ENCODE measurements at places on chromosomes 1 and 21. TPM values are rescaled to one million over a fixed set of nuclear protein-coding genes. Genes with fewer than 3 reads are reported as not detected.

Gene KRTAP12-2
- polyA plus RNA-seq = not detected

Gene RXRG
- polyA plus RNA-seq = not detected

Gene TNNI3K
- 0.31 TPM for polyA plus RNA-seq

Gene OR6K3
- polyA plus RNA-seq = not detected

Gene POFUT2
- polyA plus RNA-seq = 45.5 TPM

Gene MSH4
- polyA plus RNA-seq = not detected

- no peak for DNase-seq
Observed at GRCh38 chr1:17347769-17348592, 24.0 kb upstream of the PADI6 start.

DNA sequence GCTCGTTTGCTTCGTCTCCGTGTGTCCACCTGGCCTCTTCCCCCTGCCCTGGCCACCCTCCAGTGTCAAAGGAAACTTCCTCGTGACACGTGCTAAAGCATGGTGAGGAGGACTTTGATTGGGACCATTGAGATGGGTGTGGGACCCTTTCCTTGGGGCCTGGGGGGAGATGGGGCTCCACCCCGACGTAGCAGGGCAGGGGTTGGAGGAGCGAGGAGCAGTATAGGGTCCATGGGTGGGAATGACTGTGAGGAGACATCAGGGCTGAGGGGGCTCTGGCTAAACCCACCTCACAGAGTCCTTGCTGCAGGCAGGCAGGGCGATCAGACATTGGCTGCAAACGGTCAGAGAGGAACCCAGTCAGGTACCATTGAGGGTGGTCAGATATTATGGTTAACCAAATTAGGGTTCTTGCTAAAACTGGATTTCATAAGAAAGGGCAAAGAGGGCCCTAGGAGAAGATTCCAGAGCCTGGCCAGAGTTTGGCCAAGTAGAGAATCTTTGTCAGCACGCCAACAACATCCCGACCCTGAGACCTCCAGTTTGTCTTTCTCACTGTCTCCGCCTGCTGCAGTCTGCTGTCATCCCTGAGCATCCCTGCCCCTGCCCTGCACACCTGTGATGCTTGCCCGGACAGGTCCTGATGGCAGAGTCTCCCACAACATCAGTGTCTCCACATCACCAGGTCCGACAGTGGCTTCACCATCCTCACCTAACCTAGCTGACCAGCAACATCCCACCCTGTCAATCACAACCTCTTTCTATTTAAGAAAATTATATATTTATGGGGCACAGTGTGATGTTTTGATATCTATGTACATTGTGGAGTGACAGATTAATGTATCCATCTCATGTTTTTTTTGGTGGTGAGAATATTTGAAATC lies 8.0 kb downstream of the RNF187 start:
- no peak for DNase-seq

GRCh38 chr1:6447016-6447817 lies 18.8 kb downstream of the TNFRSF25 start:
- no peak for DNase-seq

- DNase-seq = no peak
Observed at GRCh38 chr1:116374353-116375147, 1.5 kb downstream of the ATP1A1 start.

GRCh38 chr21:45306832-45307571 lies 19.3 kb upstream of the POFUT2 start:
- no peak for DNase-seq

GRCh38 chr21:45972716-45973474 lies 8.7 kb upstream of the COL6A1 start:
- peak; percentile 80 for DNase-seq

- DNase-seq = peak; percentile 85
Observed at GRCh38 chr1:28835237-28835650, 23.3 kb downstream of the OPRD1 start.

GRCh38 chr1:239493811-239494414 lies 107.5 kb downstream of the CHRM3 start:
- DNase-seq = no peak

DNA sequence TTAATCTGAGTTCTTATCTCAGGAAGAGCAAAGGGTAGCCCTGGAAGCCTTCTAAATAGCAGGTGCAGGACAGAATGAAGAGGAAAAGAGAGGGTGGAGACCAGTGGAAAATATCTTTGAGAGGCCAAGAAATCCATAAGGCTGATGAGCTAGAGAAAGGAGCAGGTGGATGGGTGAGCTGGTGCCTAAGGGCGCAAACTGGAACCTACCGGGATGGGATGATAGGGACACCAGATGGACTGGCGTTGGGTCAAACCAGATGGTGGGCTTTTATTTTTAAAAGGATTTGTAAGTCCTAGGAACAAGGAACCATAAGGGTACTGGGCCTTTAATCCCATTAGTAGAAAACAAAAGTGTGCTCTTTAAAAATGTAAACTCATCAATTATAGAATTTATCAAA lies 59.7 kb downstream of the RGL1 start:
- no peak for DNase-seq

DNA sequence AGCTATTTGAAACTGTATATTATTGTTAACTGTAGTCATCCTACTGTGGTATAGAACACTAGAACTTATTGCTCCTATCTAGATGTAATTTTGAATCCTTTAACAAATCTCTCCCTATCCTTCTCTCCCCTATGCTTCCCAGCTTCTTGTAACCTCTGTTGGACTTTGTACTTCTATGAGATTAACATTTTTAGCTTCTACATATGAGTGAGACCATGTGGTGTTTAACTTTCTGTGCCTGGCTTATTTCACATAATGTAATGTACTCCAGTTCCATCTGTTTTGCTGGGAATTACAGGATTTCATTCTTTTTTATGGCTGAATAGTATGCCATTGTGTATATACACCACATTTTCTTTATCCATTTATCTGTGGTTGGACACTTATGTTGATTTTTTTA lies 64.5 kb upstream of the KIAA1614 start:
- no peak for DNase-seq

DNA sequence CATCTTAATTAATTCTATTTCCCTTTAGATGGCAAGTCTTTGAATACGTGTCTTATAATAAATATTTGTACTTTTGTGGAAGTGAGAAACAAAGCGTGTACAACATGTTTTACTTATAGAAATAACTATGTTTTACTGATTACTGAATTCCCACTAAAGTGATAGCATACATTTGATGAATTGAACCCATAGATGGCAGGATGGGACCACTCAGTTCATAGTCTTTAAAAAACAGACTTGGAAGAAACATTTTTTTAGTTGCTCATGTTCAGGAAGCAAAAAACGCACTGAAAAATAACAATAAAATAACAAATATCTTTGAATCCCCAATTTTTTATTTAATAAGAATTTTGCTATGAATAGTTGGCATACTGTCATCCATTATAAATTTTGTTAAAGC lies 507.1 kb upstream of the ZRANB2 start:
- DNase-seq = no peak

- no peak for DNase-seq
Observed at GRCh38 chr1:94602802-94603625, 61.5 kb upstream of the F3 start.

- DNase-seq = no peak
Observed at GRCh38 chr1:87284456-87285240, 44.0 kb upstream of the LMO4 start.

DNA sequence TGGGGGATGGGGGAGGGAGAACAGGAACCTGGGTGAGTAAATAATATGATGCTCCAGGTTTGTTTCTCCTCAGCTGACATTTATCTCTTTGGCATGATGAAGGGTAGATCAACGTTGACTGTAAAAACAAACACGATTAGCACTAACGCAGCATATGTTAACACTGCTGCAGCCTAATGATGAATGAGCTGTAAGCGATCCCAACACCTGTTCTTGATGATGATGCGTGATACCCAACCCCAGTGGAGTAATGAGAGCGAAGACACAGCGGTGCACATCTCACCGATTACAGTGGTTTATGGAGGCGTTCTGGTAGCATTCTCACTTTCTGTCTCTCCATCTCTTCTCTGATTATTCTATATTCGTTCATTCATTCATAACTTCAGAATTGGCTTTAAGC lies 640.4 kb downstream of the USP25 start:
- DNase-seq = no peak

DNA sequence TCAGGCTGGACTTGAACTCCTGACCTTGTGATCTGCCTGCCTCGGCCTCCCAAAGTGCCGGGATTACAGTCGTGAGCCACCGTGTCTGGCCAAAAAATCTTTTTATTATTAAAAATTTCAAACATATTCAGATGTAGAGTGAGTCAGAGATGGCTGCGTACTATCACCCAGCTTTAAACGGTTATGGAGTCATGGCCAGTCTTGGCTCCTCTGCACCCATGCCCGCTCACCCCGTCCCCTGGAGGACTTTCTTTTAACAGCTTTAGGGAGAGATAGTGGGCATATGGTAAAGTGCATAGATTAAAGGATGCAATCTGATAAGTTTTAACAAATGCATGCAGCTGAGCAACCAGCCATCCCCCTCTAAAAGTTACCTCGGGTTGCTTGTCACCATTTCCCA lies 51.8 kb downstream of the TNFRSF8 start:
- no peak for DNase-seq

- DNase-seq = no peak
Observed at GRCh38 chr1:11330411-11330810, 57.4 kb downstream of the UBIAD1 start.

- no peak for DNase-seq
Observed at GRCh38 chr1:113388017-113388620, 2.2 kb upstream of the MAGI3 start.

DNA sequence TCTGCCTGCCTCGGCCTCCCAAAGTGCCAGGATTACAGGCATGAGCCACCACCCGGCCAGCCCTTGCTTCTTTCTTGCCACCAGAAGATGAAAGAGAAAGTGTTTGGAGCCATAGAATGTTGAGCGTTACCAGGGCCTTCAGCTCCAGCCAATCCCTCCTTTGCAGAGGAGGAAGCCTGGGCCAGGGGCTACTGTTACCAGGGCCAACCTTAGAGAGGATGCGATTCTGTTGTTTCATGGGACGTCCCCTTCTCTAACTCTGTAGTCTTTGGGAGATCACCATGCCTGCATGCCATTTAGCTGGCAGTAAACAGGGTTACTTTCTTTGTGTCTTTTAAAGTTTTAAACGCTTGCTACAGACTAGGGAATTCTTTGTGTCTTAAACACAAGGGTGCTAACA lies 45.8 kb downstream of the CLDN14 start:
- DNase-seq = no peak

DNA sequence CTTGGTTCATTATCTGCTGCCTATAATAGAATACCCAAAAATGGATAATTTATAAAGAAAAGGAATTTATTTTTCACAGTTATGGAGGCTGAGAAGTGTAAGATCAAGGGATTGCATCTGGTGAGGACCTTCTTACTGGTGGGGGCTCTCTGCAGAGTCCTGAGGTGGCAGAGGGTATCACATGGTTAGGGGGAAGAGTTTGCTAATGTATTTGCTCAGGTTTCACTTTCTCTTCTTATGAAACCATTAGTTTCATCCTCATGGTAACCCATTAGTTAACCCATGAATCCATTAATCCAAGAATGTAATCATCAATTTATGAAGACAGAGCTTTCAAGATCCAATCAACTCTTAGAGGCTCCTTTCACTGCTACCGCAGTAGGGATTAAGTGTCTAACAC lies 120.6 kb downstream of the DNM3 start:
- DNase-seq = no peak

GRCh38 chr1:87362063-87362833 lies 33.6 kb downstream of the LMO4 start:
- no peak for DNase-seq

GRCh38 chr1:183019139-183019740 lies 4.0 kb upstream of the LAMC1 start:
- no peak for DNase-seq

GRCh38 chr1:30852026-30852425 lies 56.5 kb downstream of the SDC3 start:
- no peak for DNase-seq

DNA sequence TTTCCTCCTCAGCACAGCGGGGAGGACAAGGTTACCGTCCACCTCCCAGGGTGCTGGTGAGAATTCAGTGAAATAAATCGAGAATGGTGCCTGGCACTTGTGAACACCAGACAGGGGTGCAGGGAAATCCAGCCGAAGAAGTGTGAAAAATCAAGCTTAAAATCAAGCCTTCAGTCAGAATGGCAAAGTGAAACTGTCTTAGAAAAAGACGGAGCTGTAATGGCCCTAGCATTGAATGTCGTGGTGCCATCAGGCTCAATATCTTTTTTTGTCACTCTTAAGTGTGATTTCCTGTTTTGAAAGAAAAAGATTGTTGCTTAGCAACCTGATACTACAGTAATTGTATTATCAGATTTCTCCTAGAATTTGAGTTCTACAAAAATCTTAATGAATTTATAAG lies 22.1 kb downstream of the EDARADD start:
- DNase-seq = no peak

DNA sequence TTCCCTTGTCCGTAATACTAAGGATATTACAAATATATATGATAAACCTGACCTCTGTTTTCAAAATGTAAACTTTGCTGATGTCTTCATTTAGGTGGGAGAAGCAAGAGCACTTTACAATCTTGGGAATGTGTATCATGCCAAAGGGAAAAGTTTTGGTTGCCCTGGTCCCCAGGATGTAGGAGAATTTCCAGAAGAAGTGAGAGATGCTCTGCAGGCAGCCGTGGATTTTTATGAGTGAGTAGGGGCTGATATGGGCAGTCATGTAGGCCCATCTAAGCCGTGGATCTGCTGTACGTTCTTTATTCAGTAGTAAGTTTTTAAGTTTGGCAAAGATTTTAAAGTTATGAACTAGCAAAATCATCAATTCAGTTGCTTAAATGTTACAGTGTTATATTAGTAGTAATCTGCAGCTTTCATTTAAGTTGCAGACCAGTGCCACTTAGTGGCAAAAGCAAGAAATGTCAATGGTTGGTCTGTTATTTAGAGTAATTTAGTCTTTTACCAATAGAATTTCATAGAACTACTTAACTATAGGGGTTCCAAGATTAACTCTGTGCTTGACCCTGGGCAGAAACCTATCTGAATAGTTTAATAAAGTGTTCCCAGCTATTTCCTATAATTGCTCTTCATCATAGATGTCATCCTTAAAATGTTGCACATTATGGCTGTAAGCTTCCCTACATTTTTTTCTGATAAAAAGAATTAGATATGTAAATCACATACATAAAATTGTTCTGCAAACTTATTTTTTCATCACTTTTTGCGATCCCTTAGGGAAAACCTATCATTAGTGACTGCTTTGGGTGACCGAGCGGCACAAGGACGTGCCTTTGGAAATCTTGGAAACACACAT lies 21.3 kb downstream of the GPSM2 start:
- DNase-seq = peak; percentile 44

DNA sequence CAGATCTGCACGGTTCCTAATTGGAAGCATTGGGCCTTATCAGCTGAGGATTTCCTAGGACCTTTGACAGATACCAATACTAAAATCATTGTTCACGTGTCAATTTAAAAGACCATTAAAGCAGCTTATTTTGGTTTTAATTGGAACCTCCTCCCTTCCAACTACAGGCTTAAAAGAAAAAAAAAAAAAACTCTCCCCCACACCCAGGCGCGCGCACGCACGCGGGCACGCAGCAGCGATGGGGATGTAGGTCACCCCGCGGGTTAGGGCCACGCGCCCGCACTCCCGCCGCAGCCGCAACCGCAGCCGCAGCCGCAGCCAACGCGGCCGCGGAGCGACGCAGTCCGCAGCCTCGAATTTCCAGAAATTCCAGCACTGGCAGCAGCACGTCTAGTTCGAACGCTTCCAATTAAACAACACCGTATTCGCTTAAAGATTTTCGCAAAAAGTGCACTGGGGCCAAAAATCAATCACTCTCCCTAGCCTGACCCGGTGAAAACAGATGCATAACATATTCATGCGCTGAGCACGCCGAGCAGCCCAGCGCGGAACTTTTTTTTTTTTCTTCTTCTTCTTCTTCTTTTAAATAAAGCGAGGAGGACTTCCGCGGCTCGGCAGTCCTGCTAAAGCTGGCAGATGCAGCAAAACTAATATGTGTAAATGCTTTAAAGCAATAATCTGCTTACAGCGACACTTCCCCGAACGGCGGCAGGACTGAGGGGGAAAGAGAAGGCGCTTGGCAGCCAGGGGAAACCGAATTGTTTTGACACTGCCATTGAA lies 13.3 kb upstream of the BARHL2 start:
- peak; percentile 47 for DNase-seq
